ENCODE measurements at places on chromosomes 13 and 19. TPM values are rescaled to one million over a fixed set of nuclear protein-coding genes. Genes with fewer than 3 reads are reported as not detected.
A peak's percentile ranks its signal among the peaks of the same experiment; 100 is the strongest.

- no peak for DNase-seq
- H3K36me3 ChIP-seq: no peaks in the 10 kb centered on the region
- no peaks in the 10 kb centered on the region for H3K4me1 ChIP-seq
- H3K4me3 ChIP-seq: no peak overlapping the region
These were observed 28.3 kb downstream of the NUP58 start for GRCh38 chr13:25329706-25330105.

- no peaks in the 10 kb centered on the region for H3K36me3 ChIP-seq
- peaks cover 46% of the 10 kb centered on the region for H3K4me1 ChIP-seq
- peak; percentile 66 for DNase-seq
These were observed 17.3 kb downstream of the UPF1 start for GRCh38 chr19:18848878-18849661.

DNA sequence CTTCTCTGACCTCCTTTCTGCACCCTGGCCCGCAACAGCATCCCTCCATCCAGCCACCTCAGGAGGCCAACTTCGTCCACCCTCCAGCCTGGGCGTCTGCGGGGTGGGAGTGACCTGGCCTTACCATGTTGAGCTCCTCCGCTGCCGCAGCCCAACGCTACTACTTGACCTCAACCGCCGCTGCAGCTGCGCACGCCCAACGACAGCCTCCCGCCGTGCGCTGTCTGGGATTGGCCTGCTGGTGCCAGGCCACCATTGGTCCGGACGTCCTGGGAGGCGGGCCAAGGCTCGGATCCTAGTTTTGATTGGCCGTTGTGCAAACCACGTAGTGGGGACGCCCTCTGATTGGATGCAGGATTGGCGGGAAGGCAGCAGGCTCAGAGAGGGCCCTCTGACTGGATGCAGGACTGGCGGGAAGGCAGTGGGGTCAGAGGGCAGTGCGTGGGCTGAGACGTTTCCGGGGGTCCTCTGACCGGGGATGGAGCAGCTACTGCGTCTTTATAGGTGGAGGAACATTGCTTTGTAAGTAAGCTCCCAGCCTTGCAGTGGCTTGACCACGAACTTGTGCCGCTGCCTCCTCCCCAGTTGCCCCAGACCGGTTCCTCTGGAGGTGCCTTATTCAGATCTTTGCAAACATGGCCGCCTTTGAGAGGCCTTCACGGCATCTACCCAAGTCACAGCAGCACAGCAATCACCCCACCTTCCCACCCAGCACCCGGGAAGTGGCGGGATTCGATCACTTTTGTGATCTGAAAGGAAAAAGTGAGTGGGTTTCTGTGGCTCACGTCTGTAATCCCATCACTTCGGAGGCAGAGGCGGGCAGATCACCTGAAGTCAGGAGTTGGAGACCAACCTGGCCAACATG is at the start of gene TUBA3C:
Gene TUBA3C (minus strand): TSS at position 204 of the 865 bp plus-strand sequence. CDS start 77 bp downstream, at position 127.
- H3K27me3 ChIP-seq: no peaks in the 10 kb centered on the region
- H3K27ac ChIP-seq: no peak within 1 kb of the TSS
- H3K4me3 ChIP-seq: no peak within 1 kb of the TSS
- DNase-seq: no peak
- H3K36me3 ChIP-seq: no peaks in the 10 kb centered on the region

GRCh38 chr19:9917321-9917720 is 19.0 kb downstream of the OLFM2 start:
- H3K27me3 ChIP-seq: peaks cover 16% of the 10 kb centered on the region
- H3K36me3 ChIP-seq: no peaks in the 10 kb centered on the region
- no peak for DNase-seq
- no peak overlapping the region for H3K4me3 ChIP-seq
- no peaks in the 10 kb centered on the region for H3K4me1 ChIP-seq

DNA sequence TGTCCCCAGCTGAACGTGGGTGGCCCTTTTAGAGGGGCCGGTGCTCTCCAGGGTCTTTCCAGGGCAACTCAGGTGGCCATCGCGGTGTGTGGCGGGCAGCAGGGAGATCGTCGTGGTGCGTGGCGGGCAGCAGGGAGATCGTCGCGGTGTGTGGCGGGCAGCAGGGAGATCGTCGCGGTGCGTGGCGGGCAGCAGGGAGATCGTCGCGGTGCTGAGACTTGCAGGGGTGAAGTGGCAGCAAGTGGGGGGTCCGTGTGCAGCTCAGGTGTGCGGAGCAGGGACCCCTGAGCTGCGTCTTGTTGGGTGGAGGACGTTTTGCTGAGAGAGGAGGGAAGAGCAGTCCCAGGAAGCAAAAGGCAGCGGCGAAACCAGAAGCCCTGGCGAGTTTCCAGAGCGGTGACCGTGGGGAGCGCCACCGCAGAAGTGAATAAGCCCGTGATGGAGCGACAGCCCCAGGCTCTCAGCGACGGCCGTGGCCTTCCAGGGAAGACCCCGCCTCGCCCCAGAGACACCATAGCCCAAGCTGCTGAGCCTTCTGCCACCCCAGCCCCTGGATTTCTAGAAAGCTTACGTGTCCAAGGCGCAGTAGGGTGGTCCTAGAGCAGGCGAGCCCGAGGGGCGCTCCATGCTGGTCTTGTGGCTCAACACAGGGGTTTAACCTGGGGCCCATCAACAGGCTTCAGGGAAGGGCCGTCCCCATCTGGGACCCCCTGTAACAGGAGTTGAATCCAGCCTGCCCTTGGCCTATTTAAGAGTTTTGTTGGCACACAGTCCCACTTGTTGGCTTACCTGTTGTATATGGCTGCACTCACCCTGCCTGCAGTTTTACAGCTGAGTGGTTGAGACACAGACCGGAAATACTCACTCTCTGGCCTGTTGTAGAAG is 5.4 kb downstream of the NCLN start:
- no peaks in the 10 kb centered on the region for H3K27me3 ChIP-seq
- peaks cover 4% of the 10 kb centered on the region for H3K4me1 ChIP-seq

GRCh38 chr19:15837221-15837731 is 21.8 kb upstream of the OR10H1 start:
- H3K4me3 ChIP-seq: peak overlapping the region; percentile 77
- peak overlapping the region; percentile 88 for H3K27ac ChIP-seq
- H3K27me3 ChIP-seq: no peaks in the 10 kb centered on the region
- peak; percentile 5 for DNase-seq
- H3K4me1 ChIP-seq: no peaks in the 10 kb centered on the region
- H3K36me3 ChIP-seq: no peaks in the 10 kb centered on the region

- peaks cover 18% of the 10 kb centered on the region for H3K4me1 ChIP-seq
- no peak overlapping the region for H3K27ac ChIP-seq
- no peaks in the 10 kb centered on the region for H3K27me3 ChIP-seq
These were observed 124.0 kb upstream of the RNF113B start for GRCh38 chr13:98300956-98301641.

DNA sequence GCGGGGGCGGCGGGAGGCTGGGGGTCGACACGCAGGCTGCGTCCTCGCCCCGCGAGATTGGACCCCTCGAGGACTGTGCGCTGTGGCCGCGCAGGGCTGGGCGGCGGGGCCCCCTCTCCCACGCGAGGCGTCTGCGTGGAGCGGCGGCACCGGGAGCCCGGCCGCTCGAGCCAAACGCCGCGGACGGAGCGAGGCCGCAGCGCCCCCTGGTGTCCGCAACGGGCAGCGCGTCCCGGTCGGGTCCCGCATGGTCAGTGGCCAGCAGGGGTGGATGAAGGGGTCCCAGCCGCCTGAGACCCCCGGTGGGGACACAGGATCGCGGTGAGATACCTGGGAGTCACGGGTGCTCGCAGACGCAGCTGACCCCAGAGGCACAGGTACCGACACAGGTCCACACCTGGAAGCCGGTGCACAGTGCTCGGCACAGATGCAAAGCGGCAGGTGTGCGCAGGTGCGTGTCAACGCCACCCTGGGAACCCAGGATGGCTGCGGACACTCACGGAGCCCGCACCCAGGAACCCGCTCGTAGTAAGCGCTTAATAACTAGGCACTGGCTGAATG is 2.1 kb upstream of the CIRBP start:
- peak overlapping the region; percentile 86 for H3K4me3 ChIP-seq
- no peaks in the 10 kb centered on the region for H3K27me3 ChIP-seq
- no peak for DNase-seq
- H3K27ac ChIP-seq: peak overlapping the region; percentile 99
- peaks cover 60% of the 10 kb centered on the region for H3K4me1 ChIP-seq

DNA sequence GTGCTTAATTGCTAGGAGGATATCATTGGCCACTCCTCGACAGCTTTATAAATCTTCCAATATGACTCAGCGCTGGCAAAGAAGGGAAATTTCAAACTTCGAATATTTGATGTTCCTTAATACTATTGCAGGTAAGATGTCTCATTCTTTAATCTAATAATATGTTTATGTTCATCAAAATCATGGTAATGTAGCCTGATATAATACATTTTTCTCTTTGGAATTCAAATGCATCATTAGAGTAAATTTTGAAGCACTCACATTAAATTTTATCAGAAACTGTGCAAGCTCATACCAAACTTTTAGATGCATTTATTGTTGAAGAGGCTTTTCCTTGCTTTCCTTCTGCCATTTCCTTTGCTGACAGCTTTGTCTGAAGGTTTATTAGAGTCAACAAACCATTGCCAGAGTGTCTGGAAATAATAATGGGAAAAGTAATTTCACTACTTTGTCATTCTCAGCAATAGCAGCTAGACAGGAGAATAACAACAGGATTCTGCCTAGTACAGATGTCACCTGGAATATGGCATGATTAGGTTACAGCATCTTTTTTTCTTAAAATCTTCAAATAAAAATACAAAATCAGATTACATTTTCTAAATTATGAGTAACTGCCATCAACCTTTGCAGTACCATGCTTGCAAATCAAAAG is 78.6 kb upstream of the MAB21L1 start:
- H3K4me3 ChIP-seq: no peak overlapping the region
- no peaks in the 10 kb centered on the region for H3K36me3 ChIP-seq
- no peak overlapping the region for H3K27ac ChIP-seq
- H3K4me1 ChIP-seq: no peaks in the 10 kb centered on the region
- no peak for DNase-seq
- no peaks in the 10 kb centered on the region for H3K27me3 ChIP-seq

DNA sequence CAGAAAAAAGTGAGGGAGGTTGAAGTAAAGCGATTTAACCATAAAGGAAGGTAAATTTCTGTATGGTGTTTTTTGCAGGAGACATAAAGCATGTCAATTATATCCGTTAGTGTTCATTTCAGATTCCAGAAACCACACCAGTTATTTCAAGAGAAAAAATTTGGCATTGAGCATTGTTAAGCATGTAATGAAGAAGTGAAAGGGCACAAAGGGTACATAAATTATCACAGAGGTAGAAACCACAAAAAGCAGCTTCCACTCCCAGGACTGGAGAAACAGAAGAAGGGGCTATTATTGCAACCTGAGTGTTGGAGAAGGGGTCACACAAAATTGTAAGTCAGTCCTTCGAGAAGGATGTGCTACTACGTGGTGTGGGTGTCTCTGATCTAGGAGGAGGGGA is 72.2 kb upstream of the DACH1 start:
- no peaks in the 10 kb centered on the region for H3K36me3 ChIP-seq
- H3K4me1 ChIP-seq: no peaks in the 10 kb centered on the region
- no peak for DNase-seq
- no peak overlapping the region for H3K4me3 ChIP-seq

GRCh38 chr13:106686163-106686562 is 118.2 kb upstream of the ARGLU1 start:
- DNase-seq: no peak
- H3K4me1 ChIP-seq: no peaks in the 10 kb centered on the region
- no peak overlapping the region for H3K27ac ChIP-seq
- H3K4me3 ChIP-seq: no peak overlapping the region
- H3K36me3 ChIP-seq: no peaks in the 10 kb centered on the region
- H3K27me3 ChIP-seq: no peaks in the 10 kb centered on the region

DNA sequence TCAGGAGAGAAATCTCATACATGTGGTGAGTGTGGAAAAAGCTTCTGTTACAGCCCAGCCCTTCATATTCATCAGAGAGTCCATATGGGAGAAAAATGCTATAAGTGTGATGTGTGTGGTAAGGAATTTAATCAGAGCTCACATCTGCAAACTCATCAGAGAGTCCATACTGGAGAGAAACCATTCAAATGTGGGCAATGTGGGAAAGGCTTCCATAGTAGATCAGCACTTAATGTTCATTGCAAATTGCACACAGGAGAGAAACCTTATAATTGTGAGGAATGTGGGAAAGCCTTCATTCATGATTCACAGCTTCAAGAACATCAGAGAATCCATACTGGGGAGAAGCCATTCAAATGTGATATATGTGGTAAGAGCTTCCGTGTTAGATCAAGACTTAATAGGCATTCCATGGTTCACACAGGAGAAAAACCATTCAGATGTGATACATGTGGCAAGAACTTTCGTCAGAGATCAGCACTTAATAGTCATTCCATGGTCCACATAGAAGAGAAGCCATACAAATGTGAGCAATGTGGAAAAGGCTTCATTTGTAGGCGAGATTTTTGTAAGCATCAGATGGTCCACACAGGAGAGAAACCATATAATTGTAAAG is 15.2 kb downstream of the ZNF221 start:
- H3K27me3 ChIP-seq: no peaks in the 10 kb centered on the region
- H3K36me3 ChIP-seq: peaks cover 14% of the 10 kb centered on the region
- H3K27ac ChIP-seq: no peak overlapping the region
- H3K4me3 ChIP-seq: peak overlapping the region; percentile 35
- DNase-seq: no peak

DNA sequence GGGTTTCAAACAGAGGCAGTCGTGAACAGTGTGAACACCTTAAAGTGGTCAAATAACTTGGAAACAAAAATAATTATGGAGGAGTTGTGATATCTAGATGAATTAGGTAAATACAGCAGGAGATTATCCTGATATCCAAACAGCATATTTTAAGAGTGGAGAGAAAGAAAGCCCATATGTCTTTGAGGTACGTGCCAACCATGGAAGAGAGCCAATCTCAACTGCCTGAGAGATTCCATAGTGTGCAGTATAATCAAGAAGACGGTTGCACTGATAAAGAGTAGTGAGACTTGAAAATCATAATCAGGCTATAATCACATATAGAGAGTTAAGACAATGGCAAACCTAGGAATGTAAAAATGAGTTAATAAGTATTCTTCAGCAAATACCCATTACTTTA is 472.8 kb upstream of the SLITRK5 start:
- no peak overlapping the region for H3K4me3 ChIP-seq
- no peaks in the 10 kb centered on the region for H3K36me3 ChIP-seq
- no peak for DNase-seq
- H3K27me3 ChIP-seq: no peaks in the 10 kb centered on the region
- no peaks in the 10 kb centered on the region for H3K4me1 ChIP-seq

DNA sequence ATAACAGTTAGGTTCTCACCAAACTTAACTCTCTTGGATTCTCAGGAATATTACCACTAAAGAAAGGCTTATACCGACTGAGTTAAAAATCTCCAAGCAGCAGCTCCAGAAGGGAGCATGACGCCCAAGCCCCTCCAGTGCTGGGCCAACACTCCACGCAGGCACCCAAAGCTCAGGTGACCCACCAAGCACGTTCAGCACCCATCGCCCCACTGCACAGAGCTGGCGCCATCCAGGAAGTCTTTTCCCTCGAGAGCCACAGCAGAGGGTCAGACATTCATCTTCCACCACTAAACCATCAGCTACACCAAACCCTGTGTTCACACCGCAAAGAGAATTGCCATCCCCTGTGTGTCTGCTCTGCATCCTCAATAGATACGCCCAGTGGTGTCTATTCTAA is 65.7 kb downstream of the SOX1 start:
- peaks cover 3% of the 10 kb centered on the region for H3K27me3 ChIP-seq
- H3K4me1 ChIP-seq: no peaks in the 10 kb centered on the region
- H3K27ac ChIP-seq: no peak overlapping the region
- H3K36me3 ChIP-seq: no peaks in the 10 kb centered on the region
- no peak for DNase-seq

The SIAH3 gene
- not detected for total RNA-seq

The LILRA1 gene
- total RNA-seq: not detected

The RASGRP4 gene
- 0.61 TPM for total RNA-seq

The TMEM145 gene
- total RNA-seq: 0.87 TPM
